GM06990 (cell line): ENCODE measurements at places on chromosomes 6 and 20.
A peak's percentile ranks its signal among the peaks of the same experiment; 100 is the strongest.

- DNase-seq = no peak
These were observed 101.9 kb downstream of the MTHFD1L start for GRCh38 chr6:150967381-150967780.

DNA sequence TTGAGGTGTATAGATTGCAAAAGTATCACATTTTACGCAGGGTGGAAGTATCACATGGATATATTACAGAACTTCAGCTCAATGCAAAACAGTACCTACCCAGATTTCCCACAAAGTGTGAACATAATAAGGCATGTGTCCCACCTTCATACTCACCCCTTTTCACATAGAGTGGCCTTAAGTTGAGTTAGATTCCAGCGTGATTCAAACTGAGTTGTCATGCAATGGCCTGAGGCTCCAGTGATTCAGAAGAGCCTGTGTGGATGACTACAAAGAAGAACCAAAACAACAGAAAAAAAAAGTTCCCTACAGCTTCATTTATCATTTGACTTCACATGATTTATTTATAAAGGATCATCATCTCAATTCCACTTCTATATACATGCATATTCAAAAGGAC lies 309.7 kb downstream of the SLC35F1 start:
- DNase-seq = no peak

DNA sequence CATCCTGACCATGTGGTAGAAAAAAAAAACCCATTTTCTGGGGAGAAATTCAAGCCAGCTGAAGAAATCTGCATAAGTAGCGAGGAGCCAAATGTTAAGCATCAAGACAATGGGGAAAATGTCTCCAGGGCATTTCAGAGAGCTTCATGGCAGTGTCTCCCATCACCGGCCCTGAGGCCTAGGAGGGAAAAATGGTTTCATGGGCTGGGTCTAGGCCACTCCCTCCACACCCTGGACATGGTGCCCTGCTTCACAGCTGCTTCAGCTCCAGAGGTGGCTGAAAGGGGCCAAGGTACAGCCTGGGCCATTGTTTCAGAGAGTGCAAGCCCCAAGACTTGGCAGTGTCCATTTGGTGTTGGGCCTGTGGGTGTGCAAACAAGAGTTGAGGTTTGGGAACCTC lies 34.4 kb upstream of the B3GAT2 start:
- DNase-seq = no peak

- DNase-seq = no peak
These were observed 858 bp downstream of the RWDD1 start for GRCh38 chr6:116572162-116572561.

DNA sequence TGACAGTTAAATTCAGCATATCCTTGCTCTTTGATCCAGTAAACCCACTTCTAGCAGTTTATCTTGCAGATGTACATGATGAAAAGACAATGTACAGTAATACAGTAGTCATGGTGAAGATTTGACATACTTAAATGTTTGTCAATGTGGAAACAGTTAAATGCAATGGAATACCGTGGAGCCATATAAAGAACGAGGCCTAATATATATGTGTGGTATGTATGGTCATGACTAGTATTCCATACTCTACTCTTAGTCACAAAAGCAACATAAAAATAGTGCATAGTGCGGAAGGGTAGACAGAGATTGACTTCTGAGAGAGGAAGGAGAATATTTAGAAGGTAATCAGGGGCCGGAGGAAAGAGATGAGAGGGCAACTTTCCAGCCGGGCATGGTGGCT lies 70.7 kb upstream of the ARMC2 start:
- no peak for DNase-seq

DNA sequence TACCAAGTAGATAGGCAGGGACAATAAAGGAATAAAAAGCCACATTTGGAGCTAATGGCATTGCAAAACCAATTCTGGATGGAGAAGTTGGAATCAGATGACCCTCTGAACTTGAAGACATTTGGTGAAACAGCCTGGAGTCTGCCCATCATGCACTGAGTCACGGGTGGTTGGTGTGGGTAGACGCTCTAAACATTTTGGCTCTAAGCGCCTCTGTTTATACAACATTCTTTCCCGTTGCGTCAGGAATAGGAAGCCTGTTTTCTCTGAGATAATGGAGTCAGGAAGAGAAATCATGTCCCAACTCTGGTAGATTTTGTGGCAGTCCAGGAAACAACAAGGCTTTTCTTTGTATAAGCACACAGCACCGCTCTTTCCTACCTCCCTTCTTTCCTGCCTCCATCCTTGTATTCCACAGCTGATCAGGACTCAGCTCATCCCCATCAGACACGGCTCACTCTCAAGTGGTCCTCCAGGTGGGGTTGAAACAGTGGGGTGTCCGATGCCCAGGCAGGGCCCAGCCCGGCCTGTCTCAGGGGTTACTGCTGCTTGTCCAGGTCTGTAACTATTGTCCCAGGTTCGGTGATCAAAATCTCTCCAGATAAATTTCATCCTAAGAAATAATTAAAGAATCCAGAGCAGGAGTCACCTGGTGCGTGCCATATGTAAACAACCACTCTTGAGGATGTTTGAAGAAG lies 12.1 kb upstream of the RAMACL start:
- DNase-seq = no peak

- DNase-seq = no peak
These were observed at the start of gene AGER for GRCh38 chr6:32184084-32184640. AGER (minus strand) TSS chr6:32184253; CDS start chr6:32184222, 31 bp downstream.

- DNase-seq = no peak
These were observed 44.7 kb downstream of the OR2B6 start for GRCh38 chr6:28001751-28002150.

DNA sequence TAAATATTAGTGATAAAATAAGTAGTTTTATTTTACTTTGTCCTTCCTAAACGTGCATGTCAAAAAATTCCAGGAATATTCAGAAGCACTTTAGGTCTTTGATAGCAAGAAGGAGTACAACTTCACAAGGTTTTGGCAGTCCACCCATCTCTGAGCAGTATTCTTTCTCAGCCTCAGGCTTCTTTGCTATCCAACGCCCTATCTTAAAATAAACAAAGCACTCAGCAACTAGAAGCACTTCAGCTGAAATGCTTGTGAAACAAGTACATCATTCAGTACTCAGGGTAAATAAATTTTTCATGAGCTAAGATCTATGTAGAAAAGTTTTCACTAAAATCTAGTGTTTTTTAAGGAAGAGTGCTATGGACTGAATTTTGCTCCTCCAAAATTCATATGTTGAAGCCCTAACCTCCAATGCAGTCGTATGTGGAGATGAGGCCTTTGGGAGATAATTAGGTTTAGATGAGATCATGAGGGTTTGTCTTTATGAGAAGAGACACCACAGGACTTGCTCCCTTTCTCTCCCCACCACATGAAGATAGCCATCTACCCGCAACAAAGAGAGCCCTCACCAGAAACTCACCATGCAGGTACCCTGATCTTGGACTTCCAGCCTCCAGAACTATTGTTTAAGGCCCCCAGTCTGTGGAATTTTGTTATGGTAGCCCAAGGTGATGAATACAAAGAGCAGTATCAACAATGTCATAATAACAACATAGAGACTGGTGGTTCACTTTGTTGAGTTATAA lies 539.1 kb downstream of the TFAP2A start:
- no peak for DNase-seq

DNA sequence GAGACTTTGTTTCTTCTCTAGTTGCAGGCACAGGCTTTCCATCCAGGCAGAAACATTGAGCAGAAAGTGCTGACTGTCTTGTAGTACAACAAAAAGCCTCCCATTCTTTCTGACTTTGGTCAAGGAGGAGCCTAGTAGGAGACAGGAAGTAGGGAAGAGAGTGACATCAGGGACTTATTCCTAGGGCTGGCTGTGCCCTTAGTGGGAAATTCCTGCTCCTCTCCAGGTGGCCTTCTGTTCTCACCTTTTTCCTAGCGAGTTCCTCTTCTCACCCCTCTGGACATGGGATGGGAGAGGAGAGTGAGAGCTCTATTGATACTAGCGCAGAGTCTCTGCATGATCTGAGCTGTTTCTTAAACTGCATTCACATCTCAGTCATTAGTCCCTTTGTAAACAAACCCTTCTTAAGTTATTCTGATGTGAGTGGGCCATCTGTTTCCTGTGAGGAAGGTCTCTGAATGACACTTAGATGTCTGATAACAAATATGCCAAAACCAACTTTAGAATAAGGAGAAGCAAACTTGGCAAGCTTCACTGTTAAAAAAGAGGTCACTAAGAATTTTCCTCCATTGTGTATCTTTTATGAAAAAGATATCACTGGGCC lies 455.0 kb downstream of the GJA1 start:
- no peak for DNase-seq

DNA sequence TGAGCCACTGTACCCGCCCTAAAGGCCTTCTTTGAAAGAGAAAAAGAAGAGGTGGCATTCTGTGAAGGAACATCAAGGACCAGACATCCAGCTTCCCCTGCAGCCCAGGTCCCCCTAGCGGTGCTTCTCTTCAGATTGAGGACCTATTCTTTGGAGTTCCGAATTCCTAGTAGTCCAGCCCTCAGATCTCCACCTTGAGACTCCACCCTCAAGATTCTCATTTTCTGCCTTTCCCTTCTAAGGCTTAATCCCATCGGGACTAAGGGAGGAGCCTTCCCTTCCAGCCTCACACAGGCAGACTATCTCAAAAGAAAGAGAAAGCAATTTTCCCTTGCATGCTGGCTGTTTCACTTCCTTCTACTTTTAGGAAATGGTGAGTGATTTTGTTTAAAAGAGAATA lies 32.5 kb downstream of the MUC22 start:
- DNase-seq = no peak

DNA sequence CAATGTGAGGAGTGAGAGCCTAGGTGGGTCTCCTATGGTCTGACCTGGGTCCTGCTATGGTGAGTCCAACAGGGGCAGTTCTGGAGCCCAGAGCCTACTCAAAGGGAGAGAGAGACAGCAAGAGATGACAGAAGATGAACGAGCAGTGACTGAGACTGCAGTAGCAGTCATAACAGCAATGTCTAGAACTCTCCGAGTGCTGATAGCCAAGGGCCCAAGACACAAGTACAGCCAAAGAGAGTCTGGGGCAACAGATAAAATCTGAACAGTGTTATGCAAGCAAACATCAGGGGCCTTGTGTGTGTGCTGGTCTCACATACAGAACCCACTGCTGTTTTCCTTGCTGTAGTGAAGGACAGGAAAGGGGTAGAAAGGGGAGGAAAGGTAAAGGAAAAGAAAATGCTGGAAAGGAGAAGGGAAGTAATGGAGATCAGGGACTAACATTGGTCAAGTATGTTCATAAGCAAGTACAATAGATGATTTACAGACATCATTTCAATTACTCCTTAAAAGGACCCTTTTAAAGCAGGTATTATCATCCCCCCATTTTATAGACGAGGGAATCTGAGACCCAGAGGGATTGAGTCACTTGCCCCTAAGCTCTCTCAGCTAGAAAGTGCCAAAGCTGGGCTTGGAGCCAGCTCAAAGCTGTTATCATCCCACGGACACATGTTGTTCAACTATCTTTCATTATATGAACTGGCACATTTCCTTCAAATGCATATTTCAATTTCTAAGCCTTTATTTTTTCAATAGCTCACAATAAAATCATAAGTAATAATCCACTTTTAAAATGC lies 182.3 kb upstream of the RAB32 start:
- no peak for DNase-seq

DNA sequence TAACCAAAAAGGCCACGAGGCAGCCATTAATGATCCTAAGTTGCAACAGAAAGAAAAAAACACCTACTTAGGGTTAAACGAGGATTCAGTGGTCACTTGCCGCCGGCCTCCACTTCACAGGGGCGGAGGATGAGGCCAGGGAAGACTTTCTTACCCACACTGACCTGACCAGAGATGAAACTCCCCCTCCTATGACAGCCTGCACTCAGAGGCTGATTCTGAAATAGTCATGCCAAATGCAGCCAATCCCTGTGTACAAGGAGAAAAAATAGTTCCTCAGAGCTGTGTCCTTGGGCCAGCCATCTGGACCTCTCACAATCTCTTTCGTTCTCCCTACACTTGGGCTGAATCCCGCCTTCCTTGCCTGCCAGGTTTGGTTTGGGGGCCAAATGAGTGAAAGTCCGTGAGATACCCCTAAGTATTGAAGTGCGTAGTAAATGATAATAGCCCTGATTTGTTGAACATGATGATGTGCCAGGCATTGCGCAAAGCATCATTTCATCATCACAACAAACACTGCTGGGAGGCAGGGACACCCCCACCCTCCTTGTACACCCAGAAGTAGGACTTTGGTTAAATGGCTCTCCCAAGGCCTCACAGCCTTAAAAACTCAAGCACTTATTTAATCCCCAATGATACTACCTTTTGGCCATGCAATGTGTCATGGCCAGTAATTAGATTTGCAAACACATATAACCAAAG lies 3.2 kb upstream of the IRF4 start:
- DNase-seq = no peak

- DNase-seq = no peak
These were observed 15.0 kb upstream of the CCN6 start for GRCh38 chr6:112038756-112039430.

- DNase-seq = no peak
These were observed 12.2 kb downstream of the HLA-DRB5 start for GRCh38 chr6:32517654-32518445.

GRCh38 chr20:48679599-48679998 lies 148.2 kb downstream of the PREX1 start:
- peak; percentile 49 for DNase-seq
